Stimulated activated CD8-positive, alpha-beta memory T cell treated with anti-CD3 and anti-CD28 coated beads, Interleukin-2, amount 100 ng/mL, for 1 hour (primary cell): ENCODE measurements at places on chromosomes 2 and 18.

DNA sequence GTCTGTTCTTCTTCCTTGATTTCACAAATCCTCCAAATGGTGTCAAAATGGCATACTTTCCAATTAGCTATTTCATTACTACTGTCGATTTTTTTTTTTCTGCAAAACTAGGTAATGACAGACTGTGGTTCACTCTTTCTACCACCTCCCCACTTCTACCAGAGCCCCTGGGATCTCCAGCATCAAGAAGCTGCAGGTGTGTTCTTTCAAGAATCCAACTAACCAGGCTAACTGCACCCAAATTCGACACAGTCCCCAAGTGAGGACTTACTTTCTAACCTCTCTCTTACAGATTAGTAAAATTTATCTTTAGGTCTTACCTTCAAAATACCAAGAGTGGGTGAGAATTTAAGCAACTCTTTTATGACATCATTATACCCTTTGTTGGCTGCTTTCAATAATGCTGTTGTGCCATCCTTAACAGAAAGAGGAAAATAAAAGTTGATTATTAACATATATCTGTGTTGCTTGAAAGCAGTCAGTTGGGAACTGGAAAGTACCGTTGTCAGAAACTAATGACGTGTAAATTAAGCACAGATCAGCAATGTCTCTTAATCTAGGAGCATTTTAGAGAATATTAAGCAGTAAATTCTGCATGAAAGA is 31.2 kb upstream of the NPC1 start:
- no peak for DNase-seq

DNA sequence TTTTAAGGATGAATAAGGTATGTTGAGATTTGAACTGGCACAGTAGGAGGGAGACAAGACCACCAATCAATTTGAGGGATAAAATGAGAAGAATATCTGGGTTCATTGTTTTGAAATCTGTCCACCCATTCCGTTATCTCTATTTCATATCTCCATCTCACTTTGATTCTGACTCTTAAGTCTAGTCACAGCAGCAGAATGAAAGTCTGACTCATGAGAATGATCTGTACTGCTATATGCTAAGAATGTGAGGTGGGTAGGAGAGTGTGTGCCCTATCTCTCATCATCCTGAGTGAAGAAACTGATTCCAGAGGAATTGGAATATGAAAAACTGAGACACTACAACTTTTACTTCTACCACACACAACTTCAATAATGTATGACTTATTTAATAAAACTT is 1994.5 kb upstream of the PIK3C3 start:
- DNase-seq: no peak

DNA sequence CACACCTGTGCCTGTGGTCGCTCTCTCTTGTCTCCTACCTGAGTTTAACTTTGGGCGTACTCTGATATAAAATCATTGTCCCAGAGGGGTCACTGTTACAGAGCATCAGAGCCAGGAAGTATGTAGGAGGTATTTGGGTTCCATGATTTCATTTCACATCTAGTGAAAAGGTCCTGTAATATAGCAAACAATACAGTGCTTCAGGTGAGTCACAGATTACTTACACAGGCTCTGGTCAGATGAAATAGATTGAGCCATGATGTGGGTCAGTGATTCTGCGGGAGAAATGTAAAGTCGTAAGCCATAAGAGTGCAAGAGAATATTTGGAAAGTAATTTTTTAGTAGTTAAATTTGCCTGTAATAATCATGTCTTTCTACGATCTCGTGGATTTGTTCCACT is 70.2 kb downstream of the SOCS6 start:
- DNase-seq: no peak

- DNase-seq: no peak
Measured at GRCh38 chr2:161136696-161137324, 23.4 kb upstream of the TANK start.

DNA sequence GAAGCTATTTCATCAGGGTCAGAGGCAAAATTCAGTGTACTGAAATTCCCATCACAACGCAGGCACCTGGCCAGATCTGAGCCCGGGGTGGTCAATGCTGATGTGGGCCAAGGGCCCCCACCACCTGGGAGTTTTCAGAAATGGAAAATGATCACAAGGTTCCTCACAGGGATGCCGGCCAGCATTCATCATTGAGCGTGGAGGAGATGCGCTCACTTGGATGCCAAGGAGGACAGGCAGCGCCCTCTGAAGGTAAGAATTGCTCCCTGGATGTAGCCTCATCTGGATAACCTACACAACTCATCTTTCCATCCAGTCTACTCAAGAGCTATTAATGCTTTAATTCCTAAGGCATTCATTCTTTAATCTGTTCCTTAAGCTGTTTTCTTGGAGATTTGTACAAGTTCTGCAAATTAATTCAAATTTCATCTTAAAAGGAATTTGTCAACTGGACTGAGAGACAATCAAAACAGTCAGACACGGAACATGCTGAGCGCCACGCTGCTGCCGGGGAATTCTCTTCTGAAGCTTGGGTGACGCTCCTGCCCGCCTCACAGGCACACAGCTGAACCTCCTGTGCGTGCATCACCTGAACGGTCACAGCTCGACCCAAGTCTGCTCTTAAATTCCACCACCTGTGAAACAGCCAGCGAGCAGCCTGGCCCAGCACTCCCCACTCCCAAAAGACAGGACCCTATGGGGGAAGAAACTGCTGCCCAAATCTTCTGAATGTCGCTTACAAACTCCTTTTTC is 206.7 kb downstream of the HDAC4 start:
- DNase-seq: no peak

- DNase-seq: no peak
Measured at GRCh38 chr2:62215306-62216064, 19.6 kb downstream of the B3GNT2 start.

DNA sequence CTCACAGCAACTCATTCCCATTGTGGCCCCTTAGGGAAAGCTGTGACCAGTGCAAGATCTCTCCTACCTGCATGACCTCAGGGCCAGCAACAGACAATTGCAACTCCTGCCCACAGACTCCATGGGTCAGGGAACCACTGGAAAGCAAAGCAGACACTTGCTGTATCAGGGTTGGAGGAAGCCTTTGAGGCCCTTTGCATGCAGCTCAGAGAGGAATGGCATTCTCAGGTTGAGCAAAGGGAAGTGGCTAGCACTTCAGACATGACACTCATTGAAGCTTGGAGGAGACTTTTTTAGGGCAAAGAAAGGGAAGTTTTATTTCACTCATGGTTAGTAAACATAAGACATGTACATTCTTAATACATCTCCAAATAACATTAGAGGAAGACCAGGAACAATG is 22.1 kb downstream of the IL1F10 start:
- no peak for DNase-seq

- DNase-seq: no peak
Measured at GRCh38 chr2:225052703-225053102, 10.4 kb upstream of the DOCK10 start.

DNA sequence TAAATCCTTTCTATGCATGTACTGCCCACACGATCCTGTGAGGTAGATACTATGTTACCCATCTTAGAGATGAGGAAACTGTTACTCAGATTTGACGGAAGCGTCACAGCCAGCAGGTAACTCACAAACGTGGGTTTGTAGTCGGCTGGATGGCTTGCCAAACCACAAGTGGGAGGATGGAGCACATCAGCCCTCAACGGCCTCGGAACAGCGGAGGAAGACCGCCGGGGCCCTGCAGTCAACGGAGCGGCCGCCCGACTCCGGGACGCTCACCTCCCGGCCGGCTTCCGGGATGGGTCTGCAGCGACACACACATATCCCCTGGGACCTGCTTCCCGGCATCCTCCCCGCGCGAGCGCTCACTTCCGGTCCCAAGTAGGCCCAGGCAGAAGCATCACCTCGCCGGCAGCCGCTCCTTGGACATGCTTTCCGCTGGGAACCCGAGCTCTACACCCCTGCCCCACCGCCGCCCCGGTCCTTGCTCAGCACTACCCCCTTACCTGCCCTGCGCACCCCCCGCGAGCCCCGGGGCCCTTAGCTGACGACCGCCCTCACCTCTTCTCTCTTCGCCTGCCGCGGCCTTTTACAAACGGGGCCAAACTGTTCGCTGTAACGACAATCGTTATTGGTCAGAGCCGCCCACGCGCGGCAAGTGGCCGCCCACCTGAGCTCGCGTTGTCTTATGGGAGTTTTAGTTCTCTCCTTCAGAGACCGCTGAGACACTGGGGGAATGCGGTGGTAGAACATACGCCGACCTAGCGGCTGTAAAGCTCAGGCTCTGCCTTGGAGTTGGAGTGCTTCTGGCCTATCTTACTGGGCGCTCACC is at the start of gene C2orf42:
TSS of gene C2orf42 (minus strand) at position 602 of the 826 bp plus-strand sequence. CDS start 9,034 bp downstream, outside the sequence.
- peak; percentile 89 for DNase-seq

- no peak for DNase-seq
Measured at GRCh38 chr2:132668189-132668823, 1.7 kb downstream of the LYPD1 start.

GRCh38 chr2:153819501-153819900 is 52.2 kb upstream of the GALNT13 start:
- DNase-seq: no peak

- DNase-seq: no peak
Measured at GRCh38 chr2:63891488-63892030, 49.9 kb downstream of the UGP2 start.

- DNase-seq: no peak
Measured at GRCh38 chr18:37501136-37501535, 64.5 kb downstream of the CELF4 start.

- DNase-seq: no peak
Measured at GRCh38 chr2:98188351-98189046, 101.5 kb downstream of the VWA3B start.

- no peak for DNase-seq
Measured at GRCh38 chr2:171407030-171407675, 26.6 kb downstream of the METTL8 start.

DNA sequence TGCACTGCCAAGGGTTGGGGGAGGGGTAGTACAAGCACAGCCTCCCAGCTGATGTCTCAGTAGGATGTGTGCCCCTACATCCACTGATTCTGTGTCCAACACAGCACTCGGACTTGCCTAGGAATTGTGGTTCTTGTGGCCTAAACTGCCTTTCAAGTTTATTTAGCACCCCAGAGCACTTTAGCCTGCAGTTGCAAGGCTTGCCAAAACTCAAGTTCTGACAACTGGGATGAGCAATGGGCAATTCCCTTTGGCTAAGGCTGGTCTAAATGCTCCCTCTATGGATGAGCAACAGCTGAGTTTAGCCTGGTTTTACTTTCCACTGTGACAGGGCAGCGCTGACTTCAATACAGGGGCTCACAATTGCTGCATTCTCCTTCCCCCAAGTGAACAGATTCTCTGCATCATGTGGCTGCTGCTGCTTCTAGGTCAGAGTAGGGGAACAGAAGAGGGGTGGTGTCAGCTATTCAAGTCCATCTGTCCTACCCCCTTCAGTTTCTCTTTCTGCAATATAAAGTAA is 471.5 kb downstream of the PIK3C3 start:
- DNase-seq: no peak

- DNase-seq: no peak
Measured at GRCh38 chr2:133633881-133634409, 65.7 kb upstream of the NCKAP5 start.

GRCh38 chr2:170848587-170848986 is 31.9 kb downstream of the GAD1 start:
- DNase-seq: no peak

- DNase-seq: no peak
Measured at GRCh38 chr18:4384932-4385331, 70.2 kb downstream of the DLGAP1 start.

DNA sequence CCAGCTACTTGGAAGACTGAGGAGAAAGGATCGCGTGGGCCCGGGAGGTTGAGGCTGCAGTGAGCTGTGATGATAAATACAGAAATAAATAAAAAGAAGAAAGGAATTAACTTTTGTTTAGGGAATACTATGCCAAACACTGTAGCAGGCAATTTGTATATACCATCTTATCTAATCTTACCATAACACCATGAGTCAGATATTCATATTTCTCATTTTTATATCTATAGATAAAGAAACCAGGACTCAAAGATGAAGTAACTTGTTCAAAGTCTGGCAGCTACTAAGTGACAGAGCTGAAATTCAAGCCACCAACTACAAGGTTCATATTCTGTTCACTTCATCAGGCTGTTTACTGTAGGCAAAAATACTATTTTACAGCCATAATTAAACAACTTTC is 119.2 kb upstream of the SLC39A10 start:
- no peak for DNase-seq

- no peak for DNase-seq
Measured at GRCh38 chr2:71614976-71615766, 161.8 kb downstream of the DYSF start.

- no peak for DNase-seq
Measured at GRCh38 chr18:24735624-24736231, 275.3 kb downstream of the HRH4 start.

- no peak for DNase-seq
Measured at GRCh38 chr2:41973871-41974270, 74.0 kb upstream of the PKDCC start.

DNA sequence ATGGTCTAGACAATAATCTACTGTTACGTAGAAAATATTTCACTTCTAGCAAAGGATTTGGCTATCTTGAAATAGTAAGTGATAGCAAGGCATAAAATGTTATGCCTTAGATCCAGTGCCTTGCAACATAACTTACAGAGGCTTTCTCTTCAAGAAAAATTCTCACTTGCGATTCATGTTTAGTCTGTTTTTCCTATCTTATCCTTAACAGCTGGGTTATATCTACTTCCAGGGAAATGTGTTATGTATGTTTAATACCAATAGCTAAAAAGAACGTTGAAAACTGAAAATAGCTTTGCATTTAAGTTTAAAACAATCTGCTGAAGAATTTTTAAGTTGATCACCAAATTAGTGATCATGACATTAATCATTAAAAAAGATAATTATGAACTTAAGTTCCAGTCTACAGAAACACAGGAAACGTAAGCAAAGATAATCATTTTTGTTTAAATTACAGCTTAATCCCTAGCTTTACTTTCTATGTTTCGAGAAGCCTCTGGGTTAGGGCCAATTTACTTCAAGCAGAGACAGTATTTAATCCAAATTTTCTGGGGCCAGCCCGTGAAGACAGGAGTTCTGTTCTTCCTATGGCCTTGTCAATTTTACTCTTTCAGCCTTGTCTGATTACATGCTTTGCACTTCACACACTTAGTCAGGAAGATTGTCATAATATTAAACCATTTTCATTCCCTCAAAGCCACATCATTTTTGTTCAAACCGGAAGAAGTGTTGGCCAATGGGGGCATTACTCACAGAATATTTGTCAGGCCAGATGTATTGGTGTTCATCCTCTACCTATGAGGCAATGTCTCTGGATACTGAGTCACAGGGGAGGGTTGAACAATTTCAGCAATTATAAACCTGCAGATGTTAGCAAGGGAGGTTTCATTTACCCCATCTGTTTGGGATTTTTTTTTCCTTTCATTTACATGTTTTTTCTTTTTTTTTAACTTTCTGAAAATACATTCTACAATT is 1132.9 kb upstream of the ZEB2 start:
- no peak for DNase-seq

GRCh38 chr2:220081171-220081570 is 453.7 kb downstream of the SLC4A3 start:
- no peak for DNase-seq

DNA sequence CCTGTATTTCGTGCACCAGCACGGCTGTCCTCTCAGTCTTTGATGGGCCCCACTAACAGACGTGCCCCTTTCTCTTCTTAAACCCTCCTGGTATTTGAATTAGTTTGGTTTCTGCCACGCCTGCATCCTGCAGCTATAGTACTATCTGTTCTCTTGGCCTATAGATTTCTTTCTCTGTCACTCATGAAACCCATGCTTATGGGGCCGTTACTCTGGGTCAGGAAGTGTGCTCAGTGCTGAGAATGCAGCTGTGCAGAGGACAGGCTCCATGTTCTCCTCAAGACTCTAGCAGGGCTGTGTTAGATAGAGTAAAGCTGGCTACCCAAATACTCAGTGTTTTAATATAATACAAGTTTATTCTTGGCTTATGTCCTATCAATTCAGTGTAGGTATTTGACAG is 180.0 kb downstream of the INSIG2 start:
- no peak for DNase-seq
